ENCODE measurements at places on chromosomes 16 and 17. TPM values are rescaled to one million over a fixed set of nuclear protein-coding genes. Genes with fewer than 3 reads are reported as not detected.

GRCh38 chr16:67897231-67897630, 4.2 kb downstream of the PSKH1 start:
- no peak for DNase-seq

- DNase-seq, result no peak
Observed at GRCh38 chr17:31690151-31690551, 168.9 kb downstream of the COPRS start.

MTMR4 gene
- total RNA-seq, result 126 TPM

CTRL gene
- total RNA-seq, result 2.0 TPM

HBA2 gene
- 823 TPM for total RNA-seq

DNA sequence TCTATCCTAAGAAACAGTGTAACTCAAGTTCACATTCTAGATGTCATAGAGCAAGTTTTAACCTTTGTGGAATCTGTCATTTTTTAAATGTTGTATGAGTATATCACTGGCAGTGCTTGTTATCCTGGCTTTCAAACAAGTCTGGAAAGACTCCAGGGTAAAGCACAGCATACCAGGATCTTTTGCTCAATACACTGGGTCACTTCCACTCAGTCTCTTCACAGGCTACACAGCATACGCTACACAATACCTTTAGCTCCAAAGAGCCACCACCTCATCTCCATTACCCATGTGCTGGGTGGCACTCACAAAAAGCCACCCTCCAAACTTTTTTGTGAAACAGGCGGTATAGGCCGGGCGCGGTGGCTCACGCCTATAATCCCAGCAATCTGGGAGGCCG, 69.5 kb downstream of the PARN start:
- no peak for DNase-seq

PRR11 gene
- 1.6 TPM for total RNA-seq

- no peak for DNase-seq
Observed at GRCh38 chr17:75773808-75774470, 8.9 kb upstream of the GALK1 start.

GRCh38 chr16:48361540-48362144, 23.6 kb downstream of the SIAH1 start:
- DNase-seq, result no peak

- no peak for DNase-seq
Observed at GRCh38 chr16:28897826-28898225, 19.5 kb downstream of the ATP2A1 start.

DNA sequence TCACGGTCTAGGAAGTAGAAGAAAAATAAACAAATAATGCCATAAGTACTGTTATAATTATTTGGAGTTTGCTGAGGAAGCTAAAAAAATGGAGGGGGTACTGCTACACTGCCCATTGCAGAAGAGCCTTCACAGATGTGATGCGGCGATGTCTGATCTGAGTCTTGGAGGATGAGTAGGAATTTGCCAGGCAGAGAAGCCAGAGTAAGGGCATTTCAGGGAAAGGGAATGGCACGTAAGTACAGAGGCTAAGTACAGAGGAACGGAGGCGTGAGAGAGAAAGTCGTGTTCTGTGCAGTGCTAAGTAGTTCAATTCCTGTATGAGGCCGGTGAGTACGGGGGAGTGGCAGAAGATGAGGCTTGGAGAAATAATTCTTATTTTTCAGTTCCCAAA, 741 bp upstream of the GRB2 start:
- no peak for DNase-seq

DNA sequence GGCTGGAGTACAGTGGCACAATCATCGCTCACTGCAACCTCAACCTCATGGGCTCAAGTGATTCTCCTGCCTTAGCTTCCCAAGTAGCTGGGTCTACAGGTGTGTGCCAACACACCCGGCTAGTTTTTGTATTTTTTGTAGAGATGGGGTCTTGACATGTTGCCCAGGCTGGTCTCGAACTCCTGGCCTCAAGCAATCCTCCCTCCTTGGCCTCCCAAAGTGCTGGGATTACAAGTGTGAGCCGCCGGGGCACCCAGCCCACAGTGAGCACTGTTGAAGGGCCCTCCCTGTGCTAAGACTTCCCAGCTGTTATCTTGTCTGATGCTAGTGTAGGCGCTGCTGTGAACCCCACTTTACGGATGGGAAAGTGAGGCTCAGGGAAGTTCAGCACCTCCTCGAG, 8.0 kb downstream of the CASKIN1 start:
- no peak for DNase-seq

DNA sequence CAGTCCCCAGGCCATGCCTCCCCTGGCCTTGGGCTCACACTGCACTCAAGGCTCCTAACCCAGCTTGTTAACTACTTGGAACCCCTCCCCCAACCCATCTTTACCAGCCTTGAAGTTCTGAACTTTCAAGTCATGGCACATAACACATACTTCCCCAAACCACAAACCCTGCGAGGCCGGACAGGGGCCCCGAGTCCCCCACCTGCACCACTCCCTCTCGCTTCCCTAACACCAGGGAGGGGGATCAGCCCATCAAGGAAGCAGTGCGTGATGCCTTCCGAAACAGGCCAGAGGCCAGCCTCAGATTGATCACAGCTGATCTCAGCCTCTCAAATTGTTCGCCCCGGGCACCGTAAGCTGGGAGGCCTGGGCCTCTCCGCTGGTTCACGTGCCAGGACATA, 3.0 kb upstream of the NLRC3 start:
- no peak for DNase-seq

All from frontal cortex (tissue), 4 donors.